Skeletal muscle cell (primary cell): ENCODE measurements at places on chromosomes 5 and 9.

GRCh38 chr9:20398536-20399338 lies 223.6 kb downstream of the MLLT3 start:
- no peak for DNase-seq

DNA sequence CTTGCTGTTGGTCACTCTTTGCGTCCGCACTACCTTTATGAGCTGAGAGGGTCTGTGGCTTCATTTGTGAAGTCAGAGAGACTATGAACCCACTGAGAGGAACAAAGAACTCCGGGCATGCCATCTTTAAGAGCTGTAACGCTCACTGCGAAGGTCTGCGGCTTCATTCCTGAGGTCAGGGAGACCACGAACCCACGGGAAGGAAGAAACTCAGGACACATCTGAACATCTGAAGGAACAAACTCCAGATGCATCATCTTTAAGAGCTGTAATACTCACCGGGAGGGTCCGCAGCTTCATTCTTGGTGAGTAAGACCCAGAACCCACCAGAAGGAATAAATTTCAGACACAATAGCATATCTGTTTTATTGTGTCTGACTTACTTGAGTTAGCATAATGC lies 19.2 kb downstream of the GCNT1 start:
- DNase-seq: no peak

GRCh38 chr5:133471699-133472098 lies 140.6 kb downstream of the FSTL4 start:
- no peak for DNase-seq

- DNase-seq: peak; percentile 66
Measured at GRCh38 chr5:92641031-92641962, 939.7 kb downstream of the NR2F1-AS1 start.

DNA sequence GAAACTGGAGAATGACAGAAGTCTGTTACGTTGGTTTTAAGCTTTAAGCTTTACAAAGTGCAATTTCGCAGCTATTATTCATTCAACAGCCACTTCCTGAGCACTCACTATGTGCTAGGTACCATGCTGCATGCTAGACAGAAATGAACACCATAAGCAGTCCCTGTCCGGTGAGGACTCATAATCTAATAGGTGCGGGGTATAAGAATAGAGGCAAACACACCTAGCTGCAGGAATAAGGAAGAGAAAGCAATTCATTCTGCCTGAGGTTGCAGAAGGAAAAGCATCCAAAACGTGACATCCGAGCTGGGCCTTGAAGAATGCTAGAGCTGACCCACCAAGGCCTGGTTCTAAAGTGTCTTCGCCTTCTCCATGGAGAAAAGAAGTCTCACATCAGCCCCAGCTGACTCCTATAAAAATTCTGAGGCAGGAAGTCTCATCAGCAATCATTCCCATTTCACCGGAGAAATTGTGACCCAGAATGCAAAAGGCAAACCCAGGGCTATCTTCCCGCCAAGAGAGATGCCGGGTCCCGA lies 542 bp downstream of the FKBP15 start:
- DNase-seq: no peak

DNA sequence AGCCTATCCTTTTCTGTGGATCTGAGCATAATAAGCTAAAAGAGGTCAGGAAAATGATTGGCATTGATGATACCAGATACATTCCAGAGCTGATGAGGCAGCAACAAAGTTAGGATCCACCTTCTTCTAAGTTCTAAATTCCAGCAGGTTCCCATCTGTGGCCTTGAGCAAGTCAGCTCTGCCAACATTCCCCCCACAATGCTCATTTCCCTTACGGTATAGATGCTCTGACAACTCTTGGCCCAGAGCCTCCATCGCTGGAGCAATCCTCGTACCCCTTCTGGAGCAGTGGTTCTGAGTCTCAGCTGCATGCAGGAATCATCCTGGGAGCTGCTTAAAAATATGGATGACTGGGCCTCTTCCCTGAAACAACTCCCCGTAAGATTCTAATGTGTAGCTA lies 78.1 kb downstream of the MED27 start:
- no peak for DNase-seq

DNA sequence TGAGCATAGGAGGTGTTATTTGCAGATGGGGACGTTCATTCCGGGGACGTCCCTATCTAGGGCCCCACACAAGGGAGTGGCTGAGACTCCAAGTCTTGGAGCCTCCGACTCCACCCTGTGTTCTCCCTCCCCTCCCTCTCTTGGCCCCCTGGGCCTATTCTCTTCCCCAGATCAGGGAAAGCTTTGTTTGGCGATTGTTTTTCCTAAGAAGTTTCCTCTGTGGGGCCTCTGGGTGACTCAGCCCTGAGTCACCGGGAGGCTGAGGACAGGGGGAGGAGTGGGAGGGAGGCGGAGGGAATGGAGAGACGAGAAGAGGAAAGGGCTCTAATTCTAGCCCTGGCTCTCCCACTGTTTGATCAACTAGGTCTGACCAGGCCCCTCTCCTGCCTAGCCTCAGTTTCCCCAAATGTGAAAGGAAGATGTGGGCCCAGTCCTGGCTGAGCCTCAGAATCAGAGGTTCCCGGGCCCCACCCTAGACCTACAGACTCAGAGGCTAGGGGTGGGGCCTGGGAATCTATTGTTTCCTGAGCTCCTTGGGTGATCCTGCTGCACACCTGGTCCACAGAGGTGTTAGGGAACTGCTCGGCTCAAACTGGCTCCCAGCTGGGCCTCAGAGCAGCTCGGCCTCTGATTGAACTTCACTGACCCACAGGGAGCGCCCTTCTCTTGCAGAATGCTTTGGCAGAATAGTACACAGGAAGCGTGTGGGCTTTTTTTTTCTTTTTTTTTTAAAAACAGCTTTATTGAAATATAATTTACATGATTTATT lies 19.2 kb downstream of the GSN start:
- DNase-seq: peak; percentile 89

GRCh38 chr9:108184941-108185340 lies 670.8 kb downstream of the ACTL7B start:
- DNase-seq: no peak

DNA sequence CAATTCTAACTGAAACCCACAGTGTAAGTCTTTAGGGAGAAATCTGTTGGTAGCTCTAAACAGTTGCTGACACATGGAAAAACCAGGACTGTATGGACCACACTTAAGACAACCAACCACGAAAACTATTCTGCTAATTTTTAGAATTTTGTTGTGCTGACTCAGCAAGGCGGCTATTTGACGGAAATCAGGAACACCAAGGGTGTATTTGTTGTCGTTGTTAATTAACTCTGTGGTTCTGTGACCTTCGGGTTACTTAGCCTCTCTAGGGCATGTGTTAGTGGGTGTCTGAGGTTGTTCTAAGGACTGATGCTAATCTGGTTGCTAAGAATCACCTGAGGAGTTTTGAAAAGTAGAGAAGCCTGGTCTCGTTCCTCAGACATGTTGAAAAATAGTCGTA lies 79.2 kb downstream of the ATP10B start:
- no peak for DNase-seq

- DNase-seq: no peak
Measured at GRCh38 chr9:122477346-122477745, 380 bp downstream of the OR1J1 start.
